ENCODE measurements at places on chromosomes 13 and 19.

GRCh38 chr19:19860756-19861390 lies 4.8 kb upstream of the ZNF253 start:
- DNase-seq: peak; percentile 56

- peak; percentile 78 for DNase-seq
These were observed at the start of gene ATP8B3 for GRCh38 chr19:1811942-1812425. Gene ATP8B3, minus strand, starts transcription at chr19:1812276. Its CDS starts 540 bp downstream, at chr19:1811736.

DNA sequence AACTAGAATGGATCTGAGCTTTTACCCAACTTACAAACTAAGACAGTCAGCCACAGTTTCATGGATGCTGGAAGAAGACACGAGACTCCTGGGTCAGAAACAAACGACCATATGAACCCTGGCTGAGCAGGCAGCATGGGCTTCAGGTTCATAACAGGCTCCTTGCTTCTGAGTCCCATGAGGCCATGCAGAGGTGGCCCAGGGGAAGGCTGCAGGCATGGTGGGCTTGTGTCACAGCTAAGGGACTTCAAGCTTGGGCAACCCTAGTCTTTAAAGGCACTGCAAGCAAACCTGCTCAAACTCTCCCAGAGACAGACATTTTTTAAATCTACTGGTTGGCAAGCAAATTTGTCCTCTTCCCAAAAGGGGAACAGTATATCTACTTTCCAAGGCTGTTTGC lies 5.1 kb upstream of the ARHGEF7 start:
- no peak for DNase-seq

GRCh38 chr13:23497191-23497590 lies 63.7 kb upstream of the SACS start:
- DNase-seq: no peak

DNA sequence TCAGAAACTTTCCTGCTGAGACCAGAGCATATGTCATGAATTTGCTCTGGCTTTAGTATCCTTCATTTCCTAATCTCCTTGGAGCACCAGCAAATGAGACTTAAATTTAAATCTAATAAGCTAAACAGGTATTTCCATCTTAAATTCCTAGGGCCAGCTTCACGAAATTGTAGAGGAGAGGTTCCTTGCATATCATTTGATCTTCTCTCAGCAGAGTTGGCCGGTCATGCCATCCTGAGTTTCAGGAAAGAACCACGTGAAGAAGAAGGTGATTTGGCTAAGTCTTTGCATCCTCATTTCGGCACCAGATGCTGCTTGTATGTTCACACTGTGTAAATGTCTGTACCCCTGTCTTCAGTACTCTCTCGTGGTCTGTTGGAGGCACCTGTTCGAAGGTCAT lies 370.4 kb upstream of the NBEA start:
- DNase-seq: no peak

DNA sequence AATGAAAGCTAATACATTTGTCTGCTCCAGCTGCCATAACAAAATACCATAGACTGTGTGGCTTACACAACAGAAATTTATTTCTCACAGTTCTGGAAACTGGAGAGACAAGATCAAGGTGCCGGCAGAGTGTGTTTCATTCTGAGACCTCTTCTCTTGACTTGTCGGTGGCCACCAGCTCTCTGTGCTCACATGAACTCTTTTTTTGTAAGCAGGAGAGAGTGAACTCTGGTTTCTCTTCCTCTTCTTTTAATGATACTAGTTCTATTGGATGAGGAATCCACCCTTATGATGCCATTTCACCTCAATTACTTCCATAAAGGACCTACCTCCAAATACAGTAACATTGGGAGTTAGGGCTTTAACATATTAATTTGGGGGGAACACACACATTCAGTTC lies 11.7 kb downstream of the KCTD12 start:
- no peak for DNase-seq

- DNase-seq: no peak
These were observed 13.6 kb downstream of the CCDC97 start for GRCh38 chr19:41323430-41324125.

GRCh38 chr13:102400675-102401145 lies 1.1 kb downstream of the FGF14 start:
- no peak for DNase-seq

- DNase-seq: no peak
These were observed 36.4 kb upstream of the VSTM2B start for GRCh38 chr19:29489172-29489951.

DNA sequence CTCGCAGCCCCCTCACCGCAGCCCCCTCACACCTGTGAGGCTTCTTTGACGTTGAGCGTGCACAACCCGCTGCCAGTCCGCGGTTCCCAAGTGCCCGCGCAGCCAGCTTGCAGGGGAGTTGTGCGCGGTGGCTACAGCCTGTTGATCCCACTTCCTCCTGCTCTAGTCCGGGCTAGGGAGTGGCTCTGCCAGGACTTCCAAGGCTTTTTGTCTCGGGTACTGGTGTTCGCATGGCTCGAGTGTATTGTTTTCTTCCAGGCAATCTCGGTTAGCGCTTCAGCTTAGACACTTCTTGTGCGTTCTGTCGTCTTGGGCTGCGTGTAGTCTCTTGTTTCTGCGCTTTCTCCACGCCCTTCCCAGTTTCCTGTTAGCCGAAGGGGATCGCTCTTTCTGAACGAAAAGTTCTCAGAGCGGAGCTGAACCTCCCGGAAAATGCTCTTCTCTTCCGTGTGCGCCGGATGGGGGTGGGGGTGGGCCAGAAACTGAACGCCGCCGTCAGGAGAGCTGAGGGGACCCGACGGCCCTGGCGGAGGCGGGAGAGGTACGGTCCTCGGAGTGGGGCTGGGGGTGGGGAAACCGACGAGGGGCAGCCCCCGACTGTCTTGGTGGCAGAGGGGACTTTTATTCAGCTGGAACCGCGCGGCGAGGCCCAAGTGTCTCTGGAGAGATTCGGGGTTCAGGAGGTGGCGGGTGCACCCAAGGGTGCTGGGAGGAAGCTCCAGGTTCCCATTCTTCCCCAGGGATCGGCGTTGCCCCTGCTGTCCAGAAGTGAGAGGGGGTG lies 697 bp upstream of the DGKH start:
- DNase-seq: peak; percentile 37

- DNase-seq: no peak
These were observed 232.9 kb upstream of the SLC10A2 start for GRCh38 chr13:103299079-103299478.
